ENCODE measurements at places on chromosomes 6 and 20.

- DNase-seq: no peak
Observed at GRCh38 chr6:131828951-131829350, 21.1 kb downstream of the ENPP1 start.

DNA sequence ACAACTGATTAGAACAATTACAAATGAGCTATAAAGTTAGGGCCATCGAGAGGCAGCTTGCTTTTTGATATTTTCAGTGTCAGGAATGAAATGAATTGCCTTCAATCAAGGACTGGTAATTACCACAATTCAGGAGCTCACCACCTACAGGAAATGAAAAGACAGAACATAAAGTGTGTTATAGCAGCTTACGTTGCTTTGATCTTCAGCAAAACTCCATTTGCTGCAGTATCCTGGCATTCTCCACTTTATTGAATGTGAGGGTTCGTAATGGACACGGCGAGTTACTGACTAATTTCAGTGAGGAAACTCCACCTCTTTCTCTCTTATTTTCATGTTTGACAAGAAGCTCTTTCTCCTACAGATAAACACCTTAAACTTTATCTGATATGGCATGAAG is 440.0 kb upstream of the HSF2 start:
- no peak for DNase-seq

GRCh38 chr6:121549736-121550135 is 114.3 kb downstream of the GJA1 start:
- no peak for DNase-seq

- DNase-seq: no peak
Observed at GRCh38 chr6:143859891-143860660, 4.2 kb upstream of the ZC2HC1B start.

GRCh38 chr6:120945905-120946594 is 388.2 kb downstream of the TBC1D32 start:
- no peak for DNase-seq

DNA sequence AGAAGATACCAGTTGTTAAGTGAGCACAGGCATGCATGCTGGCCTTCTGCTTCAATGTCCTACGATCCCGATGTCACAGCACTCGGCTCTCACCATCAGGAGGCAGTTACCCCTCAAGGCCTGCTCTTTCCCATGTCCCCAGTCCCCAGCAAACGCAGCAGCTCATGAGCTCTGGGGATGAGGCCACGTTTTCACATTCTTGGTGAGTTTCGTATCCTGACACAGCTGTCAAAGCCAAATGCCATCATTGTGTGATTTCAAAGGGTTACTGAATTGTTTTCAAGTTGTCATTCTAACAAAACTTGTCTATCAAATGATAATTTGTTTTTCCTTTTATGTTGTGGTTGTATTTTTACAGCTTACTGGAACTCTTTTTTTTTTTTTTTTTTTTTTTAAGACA is 226.9 kb upstream of the KCNG1 start:
- no peak for DNase-seq

- no peak for DNase-seq
Observed at GRCh38 chr6:54085047-54085446, 26.2 kb upstream of the MLIP start.

GRCh38 chr20:46438156-46438750 is 31.8 kb upstream of the ELMO2 start:
- no peak for DNase-seq

- no peak for DNase-seq
Observed at GRCh38 chr6:7827142-7827541, 83.4 kb downstream of the TXNDC5 start.

- DNase-seq: peak; percentile 19
Observed at GRCh38 chr6:45959534-45960145, 56.0 kb downstream of the CLIC5 start.

DNA sequence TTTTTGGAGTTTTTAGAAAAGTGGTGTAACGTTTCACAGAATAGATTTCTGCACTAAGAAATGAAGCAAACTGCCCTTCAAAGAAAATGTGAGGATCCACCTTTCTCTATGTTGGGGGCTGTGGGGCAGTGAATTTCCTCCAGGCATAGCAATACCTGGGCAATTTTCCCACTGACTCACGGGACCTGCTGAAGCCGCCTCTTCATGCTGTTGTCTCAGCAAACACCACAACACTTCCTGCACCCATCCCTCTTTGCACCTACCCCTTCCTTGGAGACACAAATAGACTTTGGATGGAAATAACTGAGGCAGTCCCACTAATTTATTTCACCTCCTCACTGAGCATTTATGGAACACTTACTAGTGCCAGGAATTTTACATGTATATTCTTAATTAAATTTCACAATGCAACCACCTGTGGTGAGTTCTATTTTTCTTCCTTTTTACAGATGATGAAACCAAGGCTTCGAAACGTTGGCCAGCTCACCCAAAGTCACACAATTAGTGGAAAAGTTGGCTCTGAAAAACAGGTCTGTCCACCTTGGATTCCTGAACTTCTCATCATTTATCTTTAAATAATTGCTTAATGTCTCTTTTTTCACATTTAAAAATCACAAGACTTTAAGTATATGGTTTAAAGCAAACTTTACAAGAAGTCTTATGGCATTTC is 17.2 kb upstream of the ADGRF1 start:
- DNase-seq: no peak
